Endothelial cell (in vitro differentiated cells): ENCODE measurements at places on chromosomes 2 and 18. TPM values are rescaled to one million over a fixed set of nuclear protein-coding genes. Genes with fewer than 3 reads are reported as not detected.

CCDC148 gene
- total RNA-seq = 2.2 TPM

FAM110C gene
- 0.08 TPM for total RNA-seq

DNA sequence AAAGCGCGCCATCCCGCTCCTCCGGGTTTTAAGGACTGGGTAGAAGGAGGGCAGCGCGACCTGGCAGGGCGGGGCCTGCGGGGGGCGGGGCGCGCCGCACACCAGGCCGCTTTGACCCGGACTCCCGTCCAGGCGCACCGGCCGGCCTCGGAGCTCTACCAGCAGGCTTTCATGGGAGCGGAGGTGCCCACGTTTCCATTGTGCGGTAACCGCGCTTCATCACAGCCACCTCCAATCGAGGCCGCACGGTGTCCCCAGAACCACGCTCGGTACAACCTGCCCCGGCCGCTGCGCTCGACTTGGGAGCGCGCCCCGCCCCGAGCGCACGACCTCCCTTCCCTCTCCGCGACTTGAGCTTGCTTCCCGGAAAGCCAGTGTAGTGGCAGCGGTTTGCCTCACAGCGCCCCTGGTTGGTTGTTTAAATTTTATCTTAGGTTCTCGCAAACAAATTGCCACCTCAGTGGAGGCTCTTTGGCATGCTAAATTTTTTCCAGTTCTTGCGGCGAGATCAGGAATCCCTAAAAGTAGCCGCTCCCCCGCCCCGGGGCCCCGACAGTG lies 280 bp upstream of the CYP1B1 start:
- DNase-seq = peak; percentile 59

GRCh38 chr2:188181884-188182283 lies 109.8 kb upstream of the GULP1 start:
- no peak for DNase-seq

GRCh38 chr2:134282629-134283400 lies 28.9 kb downstream of the MGAT5 start:
- DNase-seq = no peak

DNA sequence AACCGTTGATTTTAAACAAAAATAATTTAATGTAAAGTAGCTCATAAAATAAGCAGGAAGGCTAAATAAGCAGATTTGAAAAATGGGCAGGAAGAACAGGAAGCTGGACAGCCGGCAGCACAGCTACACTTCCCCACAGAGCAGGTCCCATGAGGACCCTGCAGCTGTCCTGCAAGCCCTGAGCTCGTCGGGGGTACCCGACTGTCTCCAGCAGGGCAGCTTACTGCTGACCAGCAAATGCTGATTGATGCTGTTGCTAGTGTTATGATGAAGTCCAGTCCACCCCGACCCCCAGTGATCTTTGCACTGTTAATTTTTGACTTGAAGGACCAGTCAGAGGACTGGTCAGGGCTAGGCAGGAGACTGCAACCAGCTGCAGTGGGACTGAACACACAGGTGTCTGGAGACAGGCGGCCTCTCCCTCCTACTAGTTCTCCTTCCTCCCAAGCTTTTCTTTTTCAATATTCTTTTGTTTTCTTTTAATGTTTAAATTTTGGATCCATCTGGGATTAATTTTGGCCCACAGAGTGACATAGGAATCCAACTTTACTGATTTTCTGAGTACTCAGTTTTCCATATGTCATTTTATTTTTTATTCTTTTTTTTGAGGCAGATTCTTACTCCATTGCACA lies 27.7 kb downstream of the POLE4 start:
- no peak for DNase-seq

DNA sequence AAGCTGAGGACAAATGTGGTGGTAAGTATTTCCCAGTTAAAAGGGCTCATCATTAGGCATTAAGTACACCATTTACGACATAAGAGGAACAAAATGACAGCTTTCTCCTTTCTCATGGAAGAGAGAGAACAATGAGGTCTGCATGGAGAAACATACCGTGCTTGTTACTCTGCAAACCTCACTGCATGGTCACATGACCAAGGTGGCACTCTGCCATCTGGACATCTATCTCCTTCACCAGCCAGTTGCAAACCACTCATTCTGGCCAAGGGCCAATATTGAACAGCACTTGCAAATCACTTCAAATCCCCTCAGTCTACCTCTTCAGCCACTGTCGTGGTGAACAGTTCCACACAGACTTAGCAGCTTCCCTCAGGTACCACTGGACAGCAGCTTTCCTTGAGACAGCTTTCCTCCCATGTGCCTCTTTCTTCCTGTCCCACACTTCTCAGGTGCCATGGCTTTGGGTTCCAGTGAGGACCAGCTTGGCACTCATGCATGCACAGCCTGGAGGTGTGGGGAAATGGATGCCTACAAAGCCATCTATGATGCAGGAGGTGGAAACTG lies 29.5 kb upstream of the DPP4 start:
- DNase-seq = no peak

DNA sequence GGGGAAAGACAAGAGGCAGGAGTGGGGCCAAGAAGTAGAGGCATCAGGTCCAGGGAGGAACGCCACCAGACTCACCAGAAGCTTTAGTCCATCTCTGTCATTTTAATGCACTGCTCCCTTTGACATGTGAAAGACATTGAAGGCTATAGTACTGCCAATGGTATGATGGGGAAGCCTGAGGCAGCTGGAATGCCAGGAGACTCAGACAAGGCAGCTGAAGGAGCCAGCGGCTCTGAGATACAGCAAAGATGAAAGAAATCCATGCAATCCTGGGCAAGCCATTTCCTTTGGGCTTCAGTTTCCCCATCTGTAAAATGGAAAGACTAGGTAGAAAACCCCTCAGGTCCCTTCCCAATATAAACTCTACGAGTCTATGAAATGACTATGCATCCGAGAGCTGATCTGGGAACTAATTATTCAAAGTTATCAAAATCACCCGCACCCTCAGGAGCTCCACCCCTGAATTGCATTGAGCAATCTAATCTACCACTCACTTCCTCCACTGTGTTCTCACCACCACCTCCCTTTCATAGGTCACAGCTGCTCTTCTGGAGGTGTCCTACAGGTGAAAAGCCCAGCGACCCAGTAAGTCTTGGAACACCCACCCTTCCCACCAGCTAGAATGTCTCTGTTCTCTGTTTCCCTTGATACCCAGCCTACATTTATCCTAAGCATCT lies 3.1 kb downstream of the CXCR2 start:
- no peak for DNase-seq

- DNase-seq = no peak
Measured at GRCh38 chr18:46152436-46152807, 48.2 kb downstream of the HAUS1 start.

GRCh38 chr18:33034945-33035344 lies 262.1 kb upstream of the KLHL14 start:
- no peak for DNase-seq

PDE11A gene
- 1.7 TPM for total RNA-seq

- no peak for DNase-seq
Measured at GRCh38 chr2:64192125-64192479, 47.9 kb upstream of the PELI1 start.

GRCh38 chr2:207258263-207258991 lies 92.7 kb upstream of the KLF7 start:
- no peak for DNase-seq
